ENCODE measurements at places on chromosomes 6 and 20.

- peak; percentile 43 for DNase-seq
These were observed 37.8 kb downstream of the DUSP22 start for GRCh38 chr6:329888-330691.

- peak; percentile 72 for DNase-seq
These were observed 81.7 kb downstream of the COL9A1 start for GRCh38 chr6:70221025-70221714.

GRCh38 chr6:146997062-146997461 is 207.2 kb upstream of the STXBP5 start:
- DNase-seq: no peak

DNA sequence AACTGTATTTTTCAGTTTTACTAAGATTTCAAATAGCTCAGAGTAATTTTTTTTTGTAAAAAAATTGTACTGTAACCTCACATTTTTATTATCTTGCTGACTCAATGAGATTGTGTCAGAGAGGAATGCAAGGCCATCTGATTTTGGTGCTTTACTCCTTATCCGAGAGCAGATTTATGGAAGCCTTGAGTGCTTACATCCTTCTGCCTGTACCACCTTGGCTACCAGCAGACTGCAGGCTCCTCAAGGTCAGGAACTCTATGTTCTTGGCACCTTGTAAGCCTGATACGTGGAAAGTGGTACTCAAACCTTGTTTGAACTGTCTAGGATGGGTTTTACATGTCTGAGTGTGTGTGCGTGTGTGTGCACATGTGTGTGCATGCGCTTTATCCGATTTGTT is 80.1 kb upstream of the MLIP start:
- no peak for DNase-seq

GRCh38 chr6:163941624-163941976 is 527.1 kb downstream of the QKI start:
- peak; percentile 21 for DNase-seq

GRCh38 chr6:55604021-55604420 is 25.0 kb upstream of the HMGCLL1 start:
- no peak for DNase-seq
